Mucosa of gallbladder (tissue), 1 donor: ENCODE measurements at places on chromosomes 2 and 18. TPM values are rescaled to one million over a fixed set of nuclear protein-coding genes. Genes with fewer than 3 reads are reported as not detected.

MLPH gene
- total RNA-seq = 222 TPM

ABCG8 gene
- total RNA-seq = 2.6 TPM

EIF2B4 gene
- total RNA-seq = 32.3 TPM

PLEKHA3 gene
- total RNA-seq = 37.4 TPM

EHBP1 gene
- 101 TPM for total RNA-seq

STEAP3 gene
- 9.3 TPM for total RNA-seq

SMYD5 gene
- total RNA-seq = 12.9 TPM

LOXL3 gene
- 15.9 TPM for total RNA-seq

CGREF1 gene
- 1.1 TPM for total RNA-seq

LDAH gene
- 19.3 TPM for total RNA-seq

CHAC2 gene
- 2.2 TPM for total RNA-seq

ST6GAL2 gene
- total RNA-seq = 28.3 TPM

MROH2A gene
- total RNA-seq = 1.2 TPM

CEP192 gene
- 22.6 TPM for total RNA-seq

APCDD1 gene
- total RNA-seq = 170 TPM

SERPINB10 gene
- not detected for total RNA-seq

UGT1A5 gene
- total RNA-seq = 2.0 TPM

ANO7 gene
- 2.7 TPM for total RNA-seq

KCNIP3 gene
- 24.3 TPM for total RNA-seq

GALNT14 gene
- 7.6 TPM for total RNA-seq

DLGAP1 gene
- total RNA-seq = 105 TPM

TMEM37 gene
- 149 TPM for total RNA-seq

REG1A gene
- total RNA-seq = 33.7 TPM

MDH1B gene
- total RNA-seq = 2.4 TPM

TUBA4B gene
- not detected for total RNA-seq
